ENCODE measurements at places on chromosomes 1 and 21.

- no peak for DNase-seq
Observed at GRCh38 chr21:44444286-44444931, 10.9 kb upstream of the LRRC3 start.

- DNase-seq: no peak
Observed at GRCh38 chr1:20279509-20279908, 11.2 kb upstream of the VWA5B1 start.

DNA sequence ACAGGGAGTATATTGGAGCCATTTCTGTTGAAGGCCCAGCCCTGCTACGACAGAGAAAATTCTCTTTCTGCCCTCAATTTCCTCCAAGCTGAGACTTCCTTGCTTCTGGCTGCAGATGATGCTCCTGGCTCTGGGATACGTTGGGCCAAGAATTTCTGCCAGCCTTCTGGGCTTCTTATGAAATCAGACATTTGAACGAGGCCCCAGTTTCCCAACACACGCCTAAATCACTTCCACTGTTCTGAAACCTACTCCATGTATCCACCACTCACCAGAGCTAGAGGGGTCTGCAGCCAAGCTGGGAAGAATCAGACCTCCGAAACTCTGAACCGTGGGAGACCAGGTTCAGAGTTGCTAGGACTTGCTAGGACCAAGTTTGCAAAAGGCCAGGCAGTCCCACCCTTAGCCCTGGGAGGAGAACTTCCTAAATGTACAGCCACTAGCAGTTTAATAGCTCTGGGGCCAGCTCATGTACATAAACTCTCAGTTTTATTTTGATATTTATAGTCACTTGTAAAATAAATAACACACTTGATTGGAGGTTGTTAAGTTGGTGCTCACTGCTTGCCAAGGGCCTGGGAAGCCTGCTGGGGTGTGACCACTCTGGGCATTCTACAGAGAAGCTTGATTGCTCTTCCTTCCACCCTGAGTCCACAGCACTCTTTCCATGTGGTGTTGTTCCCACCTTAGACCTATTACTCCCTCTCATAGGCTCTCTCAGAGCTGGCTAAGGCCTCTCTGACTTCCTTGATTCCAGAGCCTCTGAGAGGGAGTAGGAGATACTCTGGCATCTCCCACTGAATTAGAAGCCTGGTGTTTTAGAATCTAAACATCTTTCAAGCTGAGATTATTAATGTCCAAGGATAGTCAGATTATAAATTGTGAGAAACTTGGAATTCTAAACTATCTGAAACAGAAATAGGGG lies 83.4 kb upstream of the TRABD2B start:
- DNase-seq: no peak

- no peak for DNase-seq
Observed at GRCh38 chr1:116449578-116449977, 76.5 kb downstream of the ATP1A1 start.

GRCh38 chr1:217524787-217525520 lies 105.9 kb downstream of the GPATCH2 start:
- no peak for DNase-seq

GRCh38 chr1:37602750-37603694 lies 7.3 kb upstream of the GNL2 start:
- DNase-seq: no peak

GRCh38 chr1:156666862-156667609 lies 10.2 kb downstream of the NES start:
- no peak for DNase-seq

DNA sequence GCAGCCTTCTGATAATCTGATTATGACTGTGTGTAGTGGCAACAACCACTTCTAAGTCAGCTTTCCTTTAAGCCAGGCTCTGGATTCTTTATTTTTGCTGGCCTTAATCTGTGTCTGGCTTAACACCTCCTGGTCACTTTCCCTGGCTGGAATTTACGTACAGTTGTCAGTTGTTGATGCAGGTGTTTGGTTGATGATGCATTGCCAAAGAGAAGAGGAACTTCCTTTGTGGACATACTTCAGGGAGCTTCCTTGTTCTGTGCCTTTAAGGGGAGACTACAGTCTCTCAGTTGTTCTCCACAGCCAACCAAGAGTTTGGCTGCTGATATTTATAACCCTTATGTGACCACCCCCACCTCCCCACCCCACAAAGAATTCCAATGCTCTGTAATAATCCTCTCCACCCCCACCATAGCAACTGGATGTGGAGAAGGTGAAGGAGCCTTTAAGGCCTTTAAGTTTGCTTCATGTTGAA lies 96.0 kb upstream of the BMP8A start:
- DNase-seq: no peak

- DNase-seq: no peak
Observed at GRCh38 chr1:244836584-244836983, 1.1 kb downstream of the COX20 start.

DNA sequence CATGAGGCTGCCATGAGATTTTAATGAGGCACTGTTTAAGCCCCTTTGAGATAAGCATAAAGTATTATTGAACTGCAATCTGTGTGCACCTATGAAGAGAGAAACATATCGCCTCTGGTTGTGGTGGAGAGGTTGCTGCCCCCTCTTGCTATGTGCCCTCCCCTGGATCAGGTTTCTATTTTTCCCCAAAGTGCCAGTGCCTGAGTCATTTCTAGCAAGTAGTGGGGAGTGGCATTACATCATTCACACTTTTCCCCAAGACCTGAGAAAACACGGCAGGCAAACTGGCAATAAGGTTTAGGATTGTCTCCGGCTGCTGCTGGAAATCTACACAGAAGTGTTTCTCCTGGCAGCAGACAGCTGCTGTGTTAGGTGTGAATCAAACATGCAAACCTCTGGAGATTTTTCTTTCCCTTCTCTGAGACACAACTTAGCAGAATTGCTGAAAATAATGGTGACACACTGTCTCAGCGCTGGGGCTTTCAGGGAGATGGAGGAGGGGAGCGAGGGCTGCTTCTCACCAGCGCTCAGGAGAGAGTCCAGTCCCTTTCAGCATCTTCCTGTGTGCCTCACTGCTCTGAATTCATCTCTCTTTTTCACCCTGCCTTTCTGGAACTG lies 13.7 kb upstream of the RGS16 start:
- no peak for DNase-seq

- no peak for DNase-seq
Observed at GRCh38 chr1:193581341-193581740, 394.9 kb upstream of the B3GALT2 start.

GRCh38 chr1:18062185-18062584 lies 45.4 kb upstream of the IGSF21 start:
- DNase-seq: no peak

DNA sequence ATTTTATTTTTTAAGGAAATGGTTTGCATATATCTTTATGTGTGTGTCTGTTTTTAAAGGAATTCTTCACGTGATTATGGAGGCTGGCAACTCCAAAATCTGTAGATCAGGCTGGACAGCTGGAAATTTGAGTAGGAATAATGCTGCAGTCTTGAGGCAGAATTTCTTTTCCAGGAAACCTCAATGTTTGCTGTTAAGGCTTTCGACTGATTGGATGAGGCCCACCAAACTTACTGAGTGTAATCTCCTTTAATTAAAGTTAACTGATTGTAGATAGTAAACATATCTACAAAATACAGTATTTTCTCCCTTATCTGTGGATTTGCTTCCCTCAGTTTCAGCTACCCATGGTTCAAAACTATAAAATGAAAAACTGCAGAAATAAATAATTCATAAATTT lies 883.1 kb downstream of the TTLL7 start:
- DNase-seq: no peak

GRCh38 chr1:167924543-167925231 lies 10.8 kb upstream of the ADCY10 start:
- no peak for DNase-seq

DNA sequence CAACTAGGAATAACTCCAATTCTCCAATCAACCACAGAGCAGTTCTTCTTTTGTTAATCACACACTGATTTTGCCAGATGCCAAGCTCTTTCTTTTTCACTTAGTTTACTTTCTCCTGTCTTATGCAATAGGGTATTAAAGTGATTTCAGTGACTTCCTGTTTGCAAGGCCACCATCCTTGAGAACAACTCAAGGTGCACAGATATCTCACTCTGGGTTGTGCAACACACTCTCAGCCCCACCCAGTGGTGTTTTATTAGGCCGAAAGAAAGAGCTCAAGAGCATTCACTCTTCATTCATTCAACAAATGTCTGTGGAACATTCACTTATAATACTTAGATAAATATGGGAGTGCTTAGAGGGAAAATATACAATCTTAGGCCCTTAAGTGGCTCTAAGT lies 352.5 kb downstream of the ZNF326 start:
- DNase-seq: no peak

- DNase-seq: no peak
Observed at GRCh38 chr1:241531195-241532161, 700 bp upstream of the KMO start.

GRCh38 chr21:24093032-24093431 lies 1514.2 kb downstream of the MRPL39 start:
- no peak for DNase-seq

GRCh38 chr1:155481741-155482241 lies 80.8 kb downstream of the ASH1L start:
- DNase-seq: no peak

DNA sequence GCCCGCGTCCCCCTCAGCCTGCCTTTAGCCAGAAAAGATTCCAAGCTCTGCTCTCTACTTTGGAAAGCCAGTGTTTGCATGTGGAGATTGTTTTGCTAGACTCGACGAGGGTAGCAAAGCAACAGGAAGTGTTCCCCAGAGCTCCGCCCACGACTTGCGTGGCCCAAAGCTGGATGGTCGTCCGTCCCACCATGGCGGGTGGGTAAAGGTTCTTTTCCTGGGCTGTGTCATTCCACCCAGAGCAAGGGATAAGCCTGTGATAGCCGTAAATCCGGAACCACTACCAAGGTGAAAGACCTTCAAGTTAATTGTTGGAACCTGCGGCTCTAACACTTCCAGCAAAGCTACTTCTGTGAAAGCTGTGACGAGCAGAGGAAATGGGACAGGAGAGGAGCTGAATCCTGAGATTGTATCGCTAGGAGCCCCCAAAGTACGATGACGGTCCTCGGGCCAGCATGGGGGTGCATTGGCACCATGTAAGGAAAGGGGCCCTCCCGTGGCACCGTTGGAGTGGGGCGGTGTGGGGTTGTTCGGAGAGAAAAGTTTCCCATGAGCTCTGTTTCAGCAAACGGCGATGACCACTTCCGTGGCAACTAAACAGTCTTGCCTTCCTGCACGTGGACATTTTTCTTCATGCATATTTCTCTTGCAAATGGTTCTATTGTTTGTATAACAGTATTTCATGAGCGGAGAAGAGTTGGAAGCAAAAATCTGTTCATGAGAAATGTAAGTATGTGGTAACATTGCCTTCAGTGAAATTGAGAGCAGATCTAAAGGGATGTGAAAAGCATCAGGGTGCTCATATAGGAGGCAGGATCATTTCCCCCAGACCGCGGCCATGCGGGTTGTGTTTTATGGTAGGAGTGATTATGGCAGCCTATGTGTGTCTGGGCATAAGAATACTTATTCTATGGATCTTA lies 8.4 kb downstream of the MX2 start:
- DNase-seq: no peak

DNA sequence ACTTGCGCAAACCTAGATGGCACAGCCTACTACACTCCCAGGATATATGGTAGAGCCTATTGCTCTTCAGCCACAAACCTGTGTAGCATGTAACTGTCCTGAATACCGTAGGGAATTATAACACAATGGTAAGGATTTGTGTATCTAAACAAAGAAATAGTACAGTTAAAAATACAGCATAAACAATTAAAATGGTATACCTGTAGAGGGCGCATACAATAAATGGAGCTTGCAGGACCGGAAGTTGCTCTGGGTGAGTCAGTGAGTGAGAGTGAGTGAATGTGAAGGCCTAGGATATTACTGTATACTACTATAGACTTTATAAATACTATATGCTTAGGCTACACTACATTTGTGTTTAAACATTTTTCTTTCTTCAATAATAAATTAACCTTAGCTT lies 99.3 kb downstream of the PLD5 start:
- no peak for DNase-seq

DNA sequence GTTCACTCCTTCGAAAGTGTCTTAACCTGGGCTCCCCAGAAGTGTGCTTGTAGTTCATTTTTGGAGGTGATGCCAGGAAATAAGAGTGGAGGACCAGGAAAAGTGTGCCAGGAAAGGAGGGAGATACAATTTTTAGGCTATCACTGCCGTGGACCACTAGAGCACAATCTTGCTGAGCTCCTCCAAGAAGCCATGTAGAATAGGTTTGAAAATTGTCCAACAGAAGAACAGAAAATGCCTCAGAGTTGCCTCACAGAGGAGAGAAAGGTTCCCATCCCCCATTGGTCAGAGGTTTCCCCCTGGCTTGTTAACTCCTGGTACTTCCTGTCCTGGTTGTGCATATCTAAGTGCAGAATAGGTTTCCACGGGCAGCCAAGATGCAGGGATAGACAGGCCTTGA lies 41.6 kb downstream of the CATSPERE start:
- DNase-seq: no peak

DNA sequence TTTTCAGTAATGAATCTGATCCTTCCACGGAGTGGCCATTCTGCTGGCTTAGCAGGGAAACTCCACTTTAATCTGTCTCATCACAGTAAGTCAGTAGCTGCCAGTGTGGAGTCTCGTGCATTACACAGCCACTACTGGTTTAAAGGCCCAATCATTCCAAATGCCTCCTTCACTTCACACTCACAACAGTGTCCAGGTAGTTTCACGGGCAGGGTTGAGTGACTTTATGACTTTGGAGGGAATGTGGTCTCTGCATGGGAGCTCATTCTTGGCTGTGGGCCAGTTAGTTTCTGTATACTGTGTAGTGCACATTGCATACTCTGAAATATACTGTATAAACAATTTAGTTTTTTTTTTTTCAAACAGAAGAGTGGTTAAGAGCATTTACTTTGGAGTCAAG lies 34.6 kb upstream of the C1orf87 start:
- no peak for DNase-seq

GRCh38 chr1:3770047-3770765 lies 2.3 kb upstream of the SMIM1 start:
- DNase-seq: no peak

DNA sequence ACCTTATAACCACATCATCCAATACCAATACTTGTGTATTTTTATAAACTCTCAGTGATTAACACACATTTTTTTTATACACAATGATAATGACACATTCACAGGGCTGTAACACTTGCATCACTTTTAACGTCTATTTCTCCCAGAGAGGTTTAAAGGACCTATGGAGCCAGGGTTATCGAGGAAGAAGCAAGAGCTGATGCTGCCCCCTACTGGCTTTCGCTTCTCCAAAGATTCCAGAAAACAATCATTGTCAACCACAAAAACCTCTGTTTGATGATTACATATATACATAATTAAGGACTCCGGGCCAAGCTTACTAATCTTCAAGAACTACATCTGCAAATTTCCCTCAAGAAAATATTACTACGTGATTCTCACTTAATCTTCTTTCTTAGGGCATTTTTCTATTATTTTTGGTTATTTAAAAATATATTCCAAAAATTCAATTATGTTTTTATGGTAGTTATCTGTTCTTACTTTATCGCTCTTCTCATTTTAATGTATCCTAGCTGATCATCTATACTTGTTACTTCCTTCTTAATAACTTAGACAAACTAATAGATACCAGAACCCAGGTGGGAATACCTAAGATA lies 214.5 kb downstream of the VAV3 start:
- no peak for DNase-seq
